Left hindlimb (tissue), 1 donor: ENCODE measurements at places on chromosomes 2 and 18.
A peak's percentile ranks its signal among the peaks of the same experiment; 100 is the strongest.

DNA sequence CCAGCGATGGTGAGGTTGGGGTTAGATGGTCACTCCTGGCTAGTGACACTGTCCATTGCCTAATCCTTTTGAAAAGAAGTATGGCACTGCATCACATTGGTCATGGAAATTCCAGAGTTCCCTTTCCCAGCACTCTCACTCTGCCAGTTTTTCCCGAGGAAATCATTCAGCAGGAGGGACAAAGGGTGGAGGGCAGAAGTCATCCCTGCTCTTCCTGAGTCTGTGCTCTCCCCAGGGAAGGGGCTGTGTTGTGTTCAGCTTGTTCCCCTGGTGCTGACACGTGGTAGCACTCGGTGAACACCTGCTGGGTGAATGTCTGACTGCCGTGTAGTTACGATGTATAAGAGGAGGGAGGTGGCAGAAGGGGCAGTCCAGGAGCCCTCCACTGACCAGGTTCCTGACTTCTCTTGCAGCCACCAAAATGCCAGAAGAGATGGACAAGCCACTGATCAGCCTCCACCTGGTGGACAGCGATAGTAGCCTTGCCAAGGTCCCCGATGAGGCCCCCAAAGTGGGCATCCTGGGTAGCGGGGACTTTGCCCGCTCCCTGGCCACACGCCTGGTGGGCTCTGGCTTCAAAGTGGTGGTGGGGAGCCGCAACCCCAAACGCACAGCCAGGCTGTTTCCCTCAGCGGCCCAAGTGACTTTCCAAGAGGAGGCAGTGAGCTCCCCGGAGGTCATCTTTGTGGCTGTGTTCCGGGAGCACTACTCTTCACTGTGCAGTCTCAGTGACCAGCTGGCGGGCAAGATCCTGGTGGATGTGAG, 21.6 kb downstream of the STEAP3 start:
- DNase-seq, result no peak

- peak; percentile 64 for DNase-seq
Observed at GRCh38 chr2:127651971-127652550, 6.1 kb downstream of the GPR17 start.

DNA sequence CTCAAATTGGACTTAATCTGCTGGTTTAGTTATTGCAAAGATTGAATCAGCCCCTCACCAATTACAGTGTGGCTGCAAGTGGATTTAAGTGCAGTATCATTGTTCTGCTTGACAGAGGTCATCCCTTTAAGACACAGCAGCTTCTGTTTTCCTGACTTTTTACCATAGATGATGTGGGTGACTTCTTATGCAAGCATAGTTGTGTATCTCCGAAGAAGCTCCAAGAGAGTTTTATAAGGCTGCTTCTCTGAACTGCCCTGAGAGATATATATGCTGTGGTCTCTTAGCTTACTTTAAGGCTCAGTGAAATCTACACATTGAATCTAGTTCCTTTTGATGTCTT, 3.5 kb downstream of the TRIB2 start:
- DNase-seq, result no peak

- DNase-seq, result no peak
Observed at GRCh38 chr2:181104512-181105115, 124.2 kb downstream of the UBE2E3 start.

- DNase-seq, result no peak
Observed at GRCh38 chr18:13424363-13424762, 205.8 kb downstream of the LDLRAD4 start.

DNA sequence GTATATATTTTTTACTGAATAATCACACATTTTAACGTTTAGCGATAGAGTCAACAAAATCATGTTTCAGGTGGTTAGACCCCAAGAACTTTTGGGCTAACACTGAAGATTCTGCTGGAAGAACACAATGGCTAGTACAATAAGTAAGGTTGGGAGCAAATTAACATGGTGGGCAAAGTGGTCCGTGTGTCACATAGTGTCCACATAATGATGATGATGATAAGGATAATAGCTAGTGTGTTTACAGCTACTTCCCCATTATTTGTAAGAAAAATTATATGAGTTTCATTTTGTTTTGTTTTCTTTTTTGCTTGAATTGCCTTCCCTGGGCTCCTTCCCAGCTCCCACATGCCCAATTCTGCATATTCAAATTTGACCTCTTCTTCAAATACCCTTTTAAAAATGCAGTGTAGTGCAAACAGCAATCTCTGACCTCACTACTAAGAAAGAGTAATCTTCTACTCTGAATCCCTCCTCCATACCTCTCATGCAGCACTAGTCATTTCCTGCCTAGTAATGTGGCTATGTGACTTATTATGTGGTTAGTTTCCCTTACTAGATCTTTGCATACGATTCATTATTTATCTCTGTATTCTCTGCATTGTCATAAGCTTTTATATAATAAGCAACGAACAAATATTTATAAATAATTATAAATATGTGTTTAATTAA, 16.9 kb upstream of the VPS54 start:
- no peak for DNase-seq

DNA sequence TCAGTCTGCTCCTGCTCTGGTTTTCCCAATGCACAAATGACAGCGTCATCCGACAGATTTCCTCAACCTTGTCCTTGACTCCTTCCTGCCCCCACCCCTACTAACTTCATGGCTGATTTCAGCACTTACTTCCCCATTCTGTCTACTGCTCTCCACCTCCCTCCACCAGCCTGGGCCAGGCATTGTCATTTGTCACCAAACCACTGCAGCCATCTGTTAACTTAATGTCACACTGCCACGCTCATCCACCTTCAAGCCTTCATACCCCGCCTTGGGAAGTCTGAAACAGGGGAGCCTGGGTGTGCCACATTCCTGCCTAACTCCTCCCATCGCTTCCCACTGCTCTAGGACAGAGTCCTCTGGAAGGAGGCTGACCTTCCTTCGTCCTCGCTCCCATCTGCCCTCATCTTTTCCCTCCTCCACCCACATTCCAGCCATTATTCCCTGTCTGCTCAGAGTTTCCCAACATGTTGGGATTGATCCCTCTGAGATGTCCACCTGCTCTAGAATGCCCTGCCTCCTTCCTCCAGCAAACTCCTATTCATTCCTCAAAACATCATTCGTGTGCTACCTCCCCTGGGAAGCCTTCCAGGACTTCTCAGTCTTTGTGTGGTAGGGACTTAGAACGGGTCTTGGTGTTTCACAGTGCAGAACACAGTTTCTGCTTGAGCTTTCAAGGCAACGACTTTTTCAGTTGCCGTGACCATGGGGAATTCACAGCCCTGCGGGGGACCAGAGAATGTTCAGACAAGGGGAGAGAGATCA, 42.2 kb upstream of the SMAD7 start:
- DNase-seq, result no peak

- no peak for DNase-seq
Observed at GRCh38 chr18:13480571-13481255, 245.6 kb downstream of the FAM210A start.

- no peak for DNase-seq
Observed at GRCh38 chr2:111128096-111128495, 7.4 kb downstream of the BCL2L11 start.

- DNase-seq, result no peak
Observed at GRCh38 chr2:208466151-208466919, 59.7 kb downstream of the PTH2R start.

- DNase-seq, result no peak
Observed at GRCh38 chr2:39845460-39846146, 66.5 kb upstream of the THUMPD2 start.

GRCh38 chr2:667332-667999, 9.7 kb downstream of the TMEM18 start:
- DNase-seq, result no peak

DNA sequence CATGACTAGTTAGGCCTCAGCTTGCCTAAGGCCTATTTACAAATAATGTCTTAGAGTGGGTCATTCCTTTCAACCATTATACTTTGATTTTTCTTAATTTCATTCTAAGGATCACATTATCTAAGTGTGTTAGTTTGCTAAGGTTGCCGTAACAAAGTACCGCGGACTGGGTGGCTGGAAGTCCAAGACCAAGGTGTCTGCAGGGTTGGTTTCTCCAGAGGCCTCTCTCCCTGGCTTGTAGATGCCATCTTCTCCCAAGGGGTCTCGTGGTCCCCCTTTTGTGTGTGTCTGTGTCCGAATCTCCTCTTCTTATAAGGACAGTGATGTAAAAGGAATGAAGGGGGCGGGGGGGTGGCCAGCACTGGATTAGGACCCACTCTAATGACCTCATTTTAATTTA, 18.4 kb upstream of the ITM2C start:
- no peak for DNase-seq

DNA sequence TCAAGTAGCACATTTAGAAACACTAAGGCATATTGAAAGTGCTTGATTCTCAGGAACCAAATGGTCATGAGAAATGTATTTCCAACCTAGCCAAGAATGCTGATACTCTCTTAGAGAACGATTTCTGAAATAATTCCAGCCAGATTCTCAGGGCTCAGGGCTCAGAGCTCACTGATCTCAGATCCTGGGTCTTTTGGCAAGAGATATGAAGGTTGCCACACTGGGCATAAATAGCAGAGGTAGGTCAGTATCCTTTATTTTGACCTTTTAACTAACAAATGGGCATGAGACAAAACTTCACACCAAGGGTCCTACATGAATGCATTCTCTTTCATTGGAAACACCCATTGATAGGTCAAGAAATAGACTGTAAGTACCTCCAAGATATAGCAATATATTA, 364.1 kb downstream of the ALK start:
- no peak for DNase-seq

- DNase-seq, result no peak
Observed at GRCh38 chr18:49141491-49141890, 190.7 kb upstream of the SMAD7 start.

GRCh38 chr2:217330647-217331046, 470.8 kb upstream of the TNP1 start:
- no peak for DNase-seq

DNA sequence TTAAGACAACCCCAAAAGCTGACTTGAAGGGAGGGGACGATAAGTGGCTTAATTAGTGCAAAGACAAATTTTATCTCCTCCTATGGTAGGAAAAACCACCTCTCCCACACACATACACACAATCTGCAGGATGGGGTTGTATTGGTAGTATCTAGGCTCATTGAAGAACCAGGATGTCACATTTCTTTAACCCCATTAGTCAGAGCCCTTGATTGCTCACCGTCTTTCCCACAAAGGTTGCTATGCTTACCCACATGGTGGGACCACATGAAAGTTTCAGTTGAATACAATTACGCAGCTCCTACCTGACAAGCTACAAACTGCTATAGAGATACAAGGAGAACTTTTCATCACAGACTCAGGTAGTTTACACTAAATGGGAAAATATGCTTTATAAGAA, 765.0 kb upstream of the CELF4 start:
- DNase-seq, result no peak

DNA sequence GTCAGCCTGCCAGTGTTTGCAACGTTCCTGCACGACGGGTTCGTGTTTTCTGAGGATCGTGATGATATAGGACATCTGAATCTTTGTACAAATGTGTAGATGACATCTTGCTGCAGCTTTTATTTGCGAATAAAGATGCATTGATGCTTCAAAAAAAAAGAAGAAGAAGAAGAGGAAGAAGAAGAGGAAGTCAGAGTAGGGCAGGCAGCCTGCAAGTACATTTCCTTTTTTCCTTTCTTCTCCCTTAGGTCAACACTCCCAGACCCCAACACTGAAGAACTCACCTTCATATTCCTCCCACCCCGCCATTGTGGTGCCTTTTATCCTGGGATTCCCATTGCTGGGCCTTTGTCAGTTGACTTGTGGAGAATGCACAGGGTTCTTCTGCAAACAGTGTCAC, 91.5 kb downstream of the FHOD3 start:
- no peak for DNase-seq

DNA sequence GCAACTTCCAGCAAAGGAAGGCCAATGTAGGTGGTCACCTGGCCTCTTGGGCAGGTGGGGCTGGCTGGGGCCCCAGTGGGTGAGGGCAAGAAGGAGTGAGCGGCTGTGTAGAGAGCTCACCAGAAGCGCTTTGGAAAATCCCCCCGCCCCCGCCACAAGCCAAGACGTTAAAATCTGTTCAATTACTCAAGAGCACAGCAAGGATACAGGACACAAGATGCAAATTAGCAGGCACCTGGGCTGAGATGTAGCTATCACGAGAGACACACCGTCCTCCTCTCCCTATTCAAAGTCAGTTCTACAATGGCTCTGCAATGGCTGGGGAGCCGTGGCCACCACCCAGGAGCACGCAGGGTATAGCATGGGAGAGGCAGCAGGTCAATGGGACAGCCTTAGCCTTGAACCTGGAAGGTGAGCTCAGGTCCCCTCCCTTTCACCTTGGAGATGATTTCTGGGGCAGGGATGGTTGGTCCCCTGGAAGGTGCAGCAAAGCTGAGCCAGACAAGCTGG, 38.5 kb upstream of the GPR17 start:
- DNase-seq, result no peak

GRCh38 chr2:195055996-195056395, 601.0 kb upstream of the SLC39A10 start:
- no peak for DNase-seq

- no peak for DNase-seq
Observed at GRCh38 chr2:150256736-150257135, 230.7 kb downstream of the RND3 start.

DNA sequence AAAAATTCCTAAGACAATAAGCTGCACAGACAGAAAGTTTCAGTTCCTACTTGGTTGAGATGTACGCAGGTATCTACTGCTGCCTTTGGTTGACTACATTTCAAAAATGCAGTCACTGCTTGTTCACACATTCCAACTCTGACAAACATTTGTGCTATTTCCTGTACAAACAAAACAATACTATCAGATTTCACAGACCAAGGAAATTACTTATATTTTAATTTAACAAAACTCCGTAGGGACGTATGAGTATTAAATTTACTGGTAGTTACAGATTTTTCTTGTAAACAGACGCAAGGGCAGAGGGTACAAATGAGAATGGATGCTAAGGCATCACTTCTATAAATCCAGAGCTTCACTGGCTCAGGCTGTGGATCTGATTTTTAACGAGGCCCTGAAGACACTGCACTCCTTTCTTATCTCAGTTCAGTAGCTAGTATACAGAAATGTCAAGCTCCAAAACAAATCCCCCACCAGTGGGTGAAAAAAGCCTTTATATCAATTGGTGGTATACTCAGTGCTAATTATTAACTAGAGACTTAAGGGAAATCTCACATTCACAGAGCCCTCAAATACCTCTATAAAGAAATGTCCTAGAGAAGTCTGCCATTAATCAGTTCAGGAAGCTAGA, 31.7 kb upstream of the TTC32 start:
- no peak for DNase-seq

- no peak for DNase-seq
Observed at GRCh38 chr18:21857871-21858270, 117.3 kb downstream of the MIB1 start.

- DNase-seq, result peak; percentile 58
Observed at GRCh38 chr2:204608237-204608939, 63.1 kb downstream of the PARD3B start.

GRCh38 chr2:178568227-178568626, 88.0 kb downstream of the PLEKHA3 start:
- DNase-seq, result no peak
